ENCODE measurements at places on chromosomes 3 and 15.

DNA sequence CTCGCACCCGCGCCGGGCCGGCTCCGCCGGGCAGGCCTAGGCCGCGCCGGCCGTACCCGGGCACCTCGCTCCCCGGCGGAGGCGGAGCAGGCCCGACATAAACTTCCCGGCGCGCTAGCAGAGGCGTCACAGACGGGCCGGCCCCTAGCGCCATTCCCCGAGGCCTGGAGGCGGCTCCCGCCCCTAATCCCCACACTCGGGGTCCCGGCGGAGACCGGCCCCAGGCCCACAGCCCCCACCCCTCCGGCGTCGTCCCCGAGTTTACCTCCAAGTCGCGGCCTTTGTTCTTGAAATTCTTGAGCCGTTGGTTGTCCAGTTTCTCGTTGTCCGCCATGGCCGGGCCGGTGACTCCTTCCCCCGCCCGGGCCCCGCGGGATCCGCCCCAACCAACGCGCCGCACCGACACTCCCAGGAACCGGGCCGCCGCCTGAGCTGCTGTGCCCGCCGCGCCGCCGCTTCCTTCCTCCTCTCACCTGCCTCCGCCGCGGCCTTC, 376 bp downstream of the KPNA4 start:
- DNase-seq: peak; percentile 65

GRCh38 chr15:48992545-48992944, 28.8 kb upstream of the SHC4 start:
- DNase-seq: no peak

DNA sequence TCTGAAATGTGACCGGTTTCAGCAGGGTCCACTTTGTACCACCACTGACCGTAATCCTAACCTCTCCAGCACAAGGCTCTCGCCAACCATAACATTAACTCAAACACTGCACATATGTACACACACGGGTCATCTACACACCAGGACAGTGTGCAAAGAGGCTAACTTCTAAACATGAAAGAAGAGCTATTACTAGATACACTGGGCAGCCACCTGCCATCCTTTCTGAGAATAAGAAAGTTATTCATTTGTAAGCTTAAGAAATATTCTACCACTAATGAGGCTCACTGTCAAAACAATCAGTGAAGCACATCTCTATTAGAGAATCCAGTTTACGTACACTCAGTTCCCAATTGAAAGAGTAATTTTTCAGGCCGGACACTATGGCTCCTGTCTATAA, 59.1 kb upstream of the PARL start:
- no peak for DNase-seq

DNA sequence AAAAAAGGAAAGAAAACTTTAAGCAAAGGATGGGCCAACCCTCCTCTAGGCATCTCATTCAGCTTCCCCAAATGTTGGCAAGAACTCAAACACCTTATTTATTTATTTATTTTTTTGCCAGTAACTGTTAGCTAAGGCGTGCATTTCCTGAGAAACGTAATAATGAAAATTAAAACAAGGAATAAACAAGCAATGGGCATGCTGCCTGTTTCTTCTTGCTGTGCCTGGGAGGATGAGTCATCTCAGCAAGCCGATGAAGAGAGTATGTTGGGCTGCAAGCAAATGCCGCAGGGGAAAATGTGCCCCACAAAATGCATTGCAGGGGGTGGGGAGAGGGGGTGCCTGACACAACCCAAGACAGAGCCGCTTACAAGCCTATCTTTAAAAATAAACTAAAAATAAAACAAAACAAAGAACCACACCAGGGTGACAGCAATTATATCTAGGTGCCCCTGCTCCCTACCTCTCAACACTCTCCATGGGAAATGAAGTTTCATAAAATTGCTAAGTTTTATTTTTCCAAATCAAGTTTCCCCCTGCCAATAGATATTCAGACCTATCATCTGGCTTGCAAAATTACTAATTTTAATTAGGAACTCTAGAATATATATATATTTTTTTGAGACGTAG, 40.3 kb downstream of the EIF4E3 start:
- DNase-seq: no peak

- no peak for DNase-seq
Measured at GRCh38 chr15:101310161-101310480, 15.1 kb upstream of the SNRPA1 start.

DNA sequence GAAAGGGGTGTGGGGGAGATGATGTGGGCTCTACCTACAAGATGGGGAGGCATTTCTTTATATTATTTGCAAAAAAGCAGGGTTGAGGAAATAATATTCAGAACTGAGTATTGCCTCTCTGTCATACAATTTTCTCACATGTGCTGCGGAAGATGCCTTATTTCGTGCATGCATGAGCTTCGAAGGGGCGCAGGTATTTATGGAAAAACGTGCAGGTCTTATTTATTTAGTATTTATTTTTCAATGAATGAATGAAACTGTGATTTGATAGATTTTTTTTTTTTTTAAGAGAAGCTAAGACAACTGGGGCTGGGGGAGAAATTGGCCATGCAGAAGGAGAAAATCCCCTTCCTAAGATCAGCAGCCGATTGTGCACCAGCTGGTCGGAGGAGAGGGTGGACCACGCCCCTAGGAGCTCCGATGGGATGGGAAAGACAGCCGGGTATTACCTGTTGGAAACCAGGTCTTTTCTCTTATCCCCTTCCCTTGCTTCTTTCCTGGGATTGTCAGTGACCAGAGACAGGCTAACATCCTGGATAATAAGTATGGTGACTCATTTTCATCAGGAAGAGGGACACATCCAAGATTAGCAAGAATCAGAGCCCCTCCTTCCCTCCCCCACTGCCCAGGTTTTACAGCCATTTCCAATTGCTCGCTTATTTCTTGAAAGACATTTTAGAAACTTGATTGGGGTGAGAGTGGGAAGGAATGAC, 875 bp downstream of the GAP43 start:
- DNase-seq: no peak

- no peak for DNase-seq
Measured at GRCh38 chr15:85151145-85151544, 169.5 kb downstream of the PDE8A start.

DNA sequence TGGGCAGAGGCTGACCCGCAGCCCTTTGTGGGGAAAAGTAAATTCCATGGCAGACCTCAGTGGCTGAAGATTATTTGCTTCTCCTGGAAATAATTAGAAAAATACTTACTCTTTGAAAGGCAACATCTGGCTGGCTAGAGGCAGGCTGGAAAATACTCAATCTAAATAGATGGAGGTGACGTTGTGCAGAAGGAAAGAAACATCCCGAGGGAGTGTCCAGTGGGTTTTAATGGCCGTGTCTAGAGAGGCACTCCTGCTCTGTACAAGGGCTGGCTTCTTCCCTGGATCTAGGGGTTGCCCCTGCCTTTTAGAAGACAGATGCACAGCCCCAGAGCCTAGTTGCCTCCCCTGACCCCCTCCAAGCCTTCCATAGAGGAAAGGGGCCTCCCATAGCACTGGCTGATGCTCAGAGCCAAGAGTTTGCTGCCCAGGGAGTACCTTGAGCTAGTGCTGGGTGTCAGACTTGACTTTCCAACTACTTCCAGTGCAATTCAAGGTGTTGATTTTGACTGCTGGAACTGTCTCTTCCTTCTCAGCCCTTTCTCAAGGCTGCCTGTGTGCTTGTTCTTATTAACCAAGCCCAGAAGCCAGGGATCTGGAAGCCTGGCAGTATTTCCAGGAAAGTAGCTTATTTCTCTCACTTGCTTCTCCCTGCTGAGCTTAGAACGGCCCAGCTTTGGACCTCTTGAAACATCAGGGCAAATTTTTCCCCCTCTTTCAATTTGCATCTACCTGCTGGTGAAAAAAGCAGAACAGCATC, 27.4 kb downstream of the CGNL1 start:
- no peak for DNase-seq

DNA sequence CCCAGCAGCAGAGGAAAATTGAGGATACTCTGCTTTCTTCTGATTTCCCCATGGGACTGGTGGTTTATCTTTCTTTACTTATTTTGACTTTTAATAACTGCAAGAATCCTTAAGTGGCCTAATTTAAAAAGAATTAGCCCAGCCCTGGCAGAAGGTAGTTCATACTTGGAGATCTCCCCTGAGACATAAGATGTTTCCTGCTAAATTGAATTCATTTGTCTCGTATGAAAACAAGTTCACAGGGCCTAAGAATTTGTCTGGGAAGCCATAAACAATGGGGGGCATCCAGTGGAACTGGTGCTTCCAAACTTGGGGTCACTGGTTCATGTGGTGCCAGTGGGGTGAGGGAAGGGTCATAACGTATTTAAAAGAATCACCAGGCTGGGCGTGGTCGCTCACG, 283.1 kb upstream of the RASGRP1 start:
- DNase-seq: no peak

DNA sequence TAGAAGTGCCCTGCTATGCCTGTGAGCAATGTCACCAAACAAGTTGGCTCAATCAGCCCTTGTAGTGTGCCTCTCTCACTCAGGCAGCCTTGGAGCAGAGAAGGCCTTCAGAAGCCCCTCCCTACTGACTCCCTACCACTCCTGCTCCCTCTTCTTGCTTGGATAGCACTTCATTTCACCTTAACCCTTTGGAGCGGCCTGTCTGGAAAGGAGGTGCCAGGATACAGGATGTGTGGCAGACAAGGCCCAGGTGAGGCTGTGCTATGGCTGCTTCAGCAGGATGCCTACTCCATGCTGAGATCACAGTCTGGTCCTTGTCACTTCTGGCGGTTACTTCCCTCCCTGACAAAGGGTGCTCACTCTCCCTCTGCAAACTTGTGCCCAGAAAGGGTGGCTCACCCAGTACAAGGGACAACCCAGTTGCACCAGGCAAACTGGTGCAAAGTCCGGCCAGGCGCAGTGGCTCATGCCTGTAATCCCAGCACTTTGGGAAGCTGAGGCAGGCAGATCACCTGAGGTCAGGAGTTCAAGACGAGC, 1.1 kb downstream of the MON1A start:
- no peak for DNase-seq

DNA sequence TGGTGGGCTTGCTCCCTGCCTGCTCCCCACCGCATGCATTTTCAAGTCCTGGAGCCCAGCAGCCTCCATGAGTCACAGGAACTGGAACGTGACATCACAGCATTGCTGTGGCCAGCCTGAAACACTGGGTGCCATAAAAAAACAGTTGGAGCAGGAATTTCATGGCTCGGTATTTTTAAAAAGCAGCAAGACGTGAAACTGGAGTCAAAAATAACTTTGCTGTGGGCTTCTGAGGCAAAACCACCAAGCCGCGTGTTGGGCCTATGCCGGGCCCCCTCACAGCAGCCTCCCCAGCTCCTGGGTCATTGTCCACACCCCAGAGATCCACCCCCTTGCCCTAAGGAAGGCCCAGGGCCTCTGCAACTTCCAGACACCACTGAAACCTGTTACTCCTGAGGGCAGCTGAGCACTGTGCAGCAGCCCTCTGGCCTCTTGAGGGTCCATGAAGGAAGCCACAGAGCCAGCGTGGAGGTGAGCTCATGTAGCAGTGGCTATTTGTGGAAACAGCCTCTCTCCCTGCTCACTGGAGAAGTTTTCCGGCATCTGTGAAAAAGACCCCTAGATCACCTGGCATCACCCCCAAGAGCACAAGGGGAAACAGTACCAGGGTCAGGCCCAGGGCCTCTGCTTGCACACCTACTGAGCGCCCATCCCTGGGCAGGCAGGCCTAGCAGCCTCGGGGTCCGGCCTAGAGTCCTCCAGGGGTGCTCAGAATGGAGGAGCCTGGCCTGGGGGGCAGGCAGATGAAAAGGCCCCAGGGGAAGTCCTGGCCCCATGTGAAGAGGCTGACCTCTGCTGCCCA, 34.0 kb upstream of the DUSP7 start:
- no peak for DNase-seq

GRCh38 chr3:152301745-152302181, 33.0 kb downstream of the MBNL1 start:
- no peak for DNase-seq

- DNase-seq: peak; percentile 24
Measured at GRCh38 chr3:123586131-123586530, 1.3 kb upstream of the HACD2 start.

GRCh38 chr3:144463911-144464310, 492.3 kb downstream of the DIPK2A start:
- DNase-seq: no peak

GRCh38 chr3:117622171-117622841, 912.7 kb downstream of the TUSC7 start:
- no peak for DNase-seq

GRCh38 chr3:12229896-12230295, 59.0 kb upstream of the PPARG start:
- no peak for DNase-seq

- DNase-seq: no peak
Measured at GRCh38 chr3:155363690-155364070, 70.2 kb upstream of the STRIT1 start.

- no peak for DNase-seq
Measured at GRCh38 chr15:70647396-70647795, 116.0 kb downstream of the UACA start.

- DNase-seq: no peak
Measured at GRCh38 chr3:36192901-36193300, 187.4 kb upstream of the STAC start.

DNA sequence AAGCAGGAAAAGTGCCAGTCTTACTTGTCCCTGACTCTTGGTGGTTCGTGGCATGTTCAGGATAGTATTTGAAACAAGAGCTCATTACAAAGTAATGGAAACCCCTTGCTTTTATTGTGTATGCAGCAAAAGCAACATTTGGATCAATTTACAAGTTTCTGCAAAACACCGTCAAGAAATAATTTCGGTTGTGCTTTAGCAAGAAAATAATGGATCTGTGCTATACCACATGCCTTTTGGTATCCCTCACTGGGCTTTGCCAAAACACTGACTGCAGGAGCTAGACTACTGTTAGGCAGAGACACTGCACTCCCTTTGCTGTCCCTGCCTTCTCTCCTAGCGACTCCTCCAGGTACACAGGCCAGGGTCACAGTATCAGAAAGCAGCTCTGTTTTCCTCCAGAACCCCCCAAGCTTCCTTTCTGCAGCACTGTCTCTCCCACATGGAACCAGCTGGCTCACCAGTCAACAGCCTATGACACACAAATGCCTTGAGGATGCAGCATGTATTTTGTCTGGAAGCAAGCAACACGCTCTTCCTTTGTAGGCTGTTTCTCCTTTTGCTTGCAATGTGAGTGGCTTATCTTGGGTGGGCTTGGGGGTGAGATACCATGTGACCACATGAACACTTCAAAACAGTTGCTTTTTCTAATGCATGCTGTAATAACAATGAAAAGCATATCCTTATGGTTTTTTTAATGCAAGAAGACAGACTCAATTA, 111.4 kb downstream of the PGPEP1L start:
- DNase-seq: no peak

GRCh38 chr3:61250784-61251173, 473 bp downstream of the FHIT start:
- DNase-seq: peak; percentile 15

GRCh38 chr15:59242649-59243048, 36.0 kb downstream of the LDHAL6B start:
- DNase-seq: no peak

DNA sequence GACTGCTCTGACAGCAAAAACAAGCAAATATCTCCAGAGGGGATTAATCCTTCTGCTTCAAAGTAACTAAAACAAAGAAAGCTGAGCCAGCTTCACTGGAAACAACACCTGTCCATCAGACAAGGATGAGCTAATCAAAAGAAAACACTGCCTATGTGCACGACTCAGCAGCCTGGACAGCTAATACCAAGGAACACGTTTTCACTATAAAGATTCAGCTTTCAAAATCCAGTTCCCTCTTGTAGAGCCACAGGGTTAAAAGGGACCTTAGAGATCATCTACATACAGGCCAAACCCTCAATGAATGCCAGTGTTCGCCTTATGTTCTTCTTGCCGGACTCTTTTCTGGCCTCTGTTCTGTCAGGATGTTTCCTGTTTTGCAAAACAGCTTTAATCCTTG, 6.9 kb downstream of the TUSC7 start:
- no peak for DNase-seq

- DNase-seq: no peak
Measured at GRCh38 chr3:43757666-43758321, 67.1 kb downstream of the ABHD5 start.

- no peak for DNase-seq
Measured at GRCh38 chr3:112074006-112074405, 12.2 kb upstream of the C3orf52 start.
